ENCODE measurements at places on chromosomes 4 and X. TPM values are rescaled to one million over a fixed set of nuclear protein-coding genes. Genes with fewer than 3 reads are reported as not detected.

The VEGFD gene
- not detected for total RNA-seq

The IL2 gene
- not detected for total RNA-seq

The GAGE12J gene
- not detected for total RNA-seq

The P2RY8 gene
- total RNA-seq: 1.9 TPM

The HELT gene
- not detected for total RNA-seq

The NPFFR2 gene
- not detected for total RNA-seq

The SYP gene
- 5.0 TPM for total RNA-seq

The GUCY1B1 gene
- 39.7 TPM for total RNA-seq

The DAPP1 gene
- 8.7 TPM for total RNA-seq

The USP9X gene
- total RNA-seq: 218 TPM

The CTAG1A gene
- not detected for total RNA-seq

The RASL11B gene
- total RNA-seq: 6.4 TPM

The FATE1 gene
- not detected for total RNA-seq

The CCNA2 gene
- total RNA-seq: 3.6 TPM

The NPY1R gene
- 9.9 TPM for total RNA-seq

The IQCM gene
- total RNA-seq: not detected

The FANCB gene
- total RNA-seq: 0.87 TPM

The GYPA gene
- total RNA-seq: not detected

The TCEAL9 gene
- 23.5 TPM for total RNA-seq

The TRO gene
- 15.2 TPM for total RNA-seq

The MID1 gene
- total RNA-seq: 18.7 TPM

The IL2RG gene
- 11.2 TPM for total RNA-seq

The XAGE1A gene
- not detected for total RNA-seq

The SORCS2 gene
- total RNA-seq: 6.2 TPM

The LPAR4 gene
- not detected for total RNA-seq

The SCOC gene
- 38.4 TPM for total RNA-seq

The EFHC2 gene
- total RNA-seq: 0.87 TPM

Measured in stomach (tissue), 19 donors.